Smooth muscle cell of the umbilical artery (primary cell): ENCODE measurements at places on chromosomes 5 and 9. TPM values are rescaled to one million over a fixed set of nuclear protein-coding genes. Genes with fewer than 3 reads are reported as not detected.

The PRLR gene
- 0.55 and 0.89 TPM in 2 replicates for total RNA-seq

The KIAA1191 gene
- total RNA-seq = 76.3 and 103 TPM in 2 replicates

The SHOC1 gene
- under 0.01 and 0.09 TPM in 2 replicates for total RNA-seq

The PRR16 gene
- total RNA-seq = 1.2 and 1.8 TPM in 2 replicates

The NHP2 gene
- total RNA-seq = 135 and 139 TPM in 2 replicates

The SPINK4 gene
- not detected in 2 replicates for total RNA-seq

The GLDC gene
- total RNA-seq = under 0.01 and 1.3 TPM in 2 replicates

The BRD8 gene
- total RNA-seq = 31.5 and 31.9 TPM in 2 replicates

The TAF11L7 gene
- not detected in 2 replicates for total RNA-seq

The AP3B1 gene
- total RNA-seq = 58.2 and 77.3 TPM in 2 replicates

The ASPN gene
- total RNA-seq = 0.05 TPM in 1 of 2 replicates, not detected in the other

The KLHL9 gene
- total RNA-seq = 38.0 and 50.1 TPM in 2 replicates

The PLCXD3 gene
- total RNA-seq = under 0.01 and 0.05 TPM in 2 replicates

The PTBP3 gene
- 22.3 and 27.0 TPM in 2 replicates for total RNA-seq

The XRCC4 gene
- total RNA-seq = 73.0 and 226 TPM in 2 replicates

The CDH6 gene
- 27.6 and 82.3 TPM in 2 replicates for total RNA-seq
